ENCODE measurements at places on chromosomes 16 and 17.

GRCh38 chr16:28297308-28297707, 5.0 kb downstream of the SBK1 start:
- DNase-seq: no peak

GRCh38 chr17:44465897-44466296, 37.3 kb downstream of the GPATCH8 start:
- no peak for DNase-seq

- peak; percentile 16 for DNase-seq
These were observed 4.3 kb downstream of the POLG2 start for GRCh38 chr17:64492481-64493109.

DNA sequence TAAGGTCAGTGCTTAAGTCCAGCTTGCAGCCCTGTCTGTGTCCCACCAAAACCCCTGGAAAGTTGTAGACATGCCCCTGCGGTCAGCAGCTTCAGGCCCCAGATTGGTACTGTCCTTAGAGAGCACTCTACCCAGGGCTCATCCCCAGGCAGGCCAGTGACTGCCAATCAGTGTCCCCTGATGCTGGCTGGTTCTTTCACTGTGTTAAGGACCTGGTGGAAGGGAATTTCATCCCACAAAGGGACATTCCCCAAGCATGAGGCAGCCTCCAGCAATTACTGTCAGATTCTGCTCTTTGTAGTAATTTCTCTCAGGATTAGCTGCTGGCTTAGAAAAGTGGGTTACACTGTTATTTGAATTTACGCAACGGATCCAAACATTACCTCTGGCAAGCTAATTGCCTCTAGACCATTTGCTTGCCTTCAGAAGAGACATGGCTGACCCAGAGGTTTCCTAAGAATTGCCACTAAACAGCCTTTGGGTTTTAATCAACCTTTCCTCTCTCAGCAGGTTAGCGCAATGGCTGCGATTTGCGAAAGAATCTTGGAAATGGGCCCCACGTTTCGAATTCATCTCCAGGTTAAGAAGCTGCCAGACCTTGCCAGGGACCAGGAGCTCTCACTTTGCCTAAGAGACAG, 5.9 kb downstream of the IRX6 start:
- DNase-seq: no peak

DNA sequence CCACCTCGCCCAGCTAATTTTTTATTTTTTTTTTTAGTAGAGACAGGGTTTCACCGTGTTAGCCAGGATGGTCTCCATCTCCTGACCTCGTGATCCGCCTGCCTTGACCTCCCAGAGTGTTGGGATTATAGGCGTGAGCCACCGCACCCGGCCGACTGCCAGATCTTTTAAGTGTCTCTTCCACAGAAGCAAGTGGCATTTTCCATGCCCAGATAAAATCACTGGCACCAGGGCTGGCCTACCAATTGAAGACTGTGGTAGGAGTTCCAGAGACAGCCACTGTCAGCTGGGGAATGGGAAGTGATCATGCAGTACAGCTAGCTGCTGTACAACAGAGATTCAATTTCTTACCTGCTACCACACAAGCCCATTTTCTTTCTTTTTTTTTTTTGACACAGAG, 17.9 kb downstream of the CNP start:
- no peak for DNase-seq

GRCh38 chr16:81808933-81809480, 29.9 kb downstream of the PLCG2 start:
- DNase-seq: no peak
